Activated CD8-positive, alpha-beta memory T cell treated with anti-CD3 and anti-CD28 coated beads, Interleukin-2, amount 50 U/mL, for 48 hours (primary cell): ENCODE measurements at places on chromosomes 13 and 19.

GRCh38 chr13:30730526-30730925 is 4.8 kb upstream of the ALOX5AP start:
- no peak for DNase-seq

DNA sequence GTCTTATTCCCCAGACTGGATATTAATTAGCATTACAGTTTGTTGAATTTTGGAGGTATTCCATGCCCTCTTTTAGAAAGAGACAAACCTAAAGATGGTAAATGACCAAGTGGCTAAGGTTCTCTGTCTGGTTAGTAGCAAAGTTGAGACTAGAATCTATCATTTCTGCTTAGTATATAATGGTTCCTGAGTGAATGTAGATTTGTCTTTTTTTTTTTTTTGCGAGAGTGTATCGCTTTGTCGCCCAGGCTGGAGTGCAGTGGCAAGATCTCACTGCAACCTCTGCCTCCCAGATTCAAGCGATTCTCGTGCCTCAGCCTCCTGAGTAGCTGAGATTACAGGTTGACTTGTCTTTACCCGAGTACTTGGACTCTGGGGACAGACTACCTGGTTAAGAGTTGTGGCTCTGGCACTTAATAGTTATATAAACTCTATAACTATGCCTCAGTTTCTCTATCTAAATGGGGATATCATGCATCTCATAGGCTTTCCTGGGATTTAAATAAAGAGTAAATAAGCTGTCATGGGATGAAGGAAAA is 2.7 kb downstream of the NAA16 start:
- DNase-seq: no peak

DNA sequence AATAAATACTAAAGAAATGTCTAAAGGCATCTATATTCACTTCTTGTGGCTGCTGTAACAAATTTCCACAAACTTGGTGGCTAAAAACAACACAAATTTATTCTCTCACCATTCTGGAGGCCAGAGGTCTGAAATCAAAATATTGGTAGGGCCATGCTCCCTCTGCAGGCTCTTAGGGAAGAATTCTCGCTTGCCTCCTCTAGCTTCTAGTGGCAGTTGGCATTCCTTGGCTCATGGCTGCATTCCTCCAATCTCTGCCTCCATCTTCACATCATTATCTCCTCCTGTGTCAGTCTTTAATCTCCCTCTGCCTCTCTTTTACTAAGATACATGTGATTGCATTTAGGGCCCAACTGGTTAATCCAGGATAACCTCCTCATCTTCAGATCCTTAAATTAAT is 54.1 kb upstream of the RFXAP start:
- DNase-seq: no peak

DNA sequence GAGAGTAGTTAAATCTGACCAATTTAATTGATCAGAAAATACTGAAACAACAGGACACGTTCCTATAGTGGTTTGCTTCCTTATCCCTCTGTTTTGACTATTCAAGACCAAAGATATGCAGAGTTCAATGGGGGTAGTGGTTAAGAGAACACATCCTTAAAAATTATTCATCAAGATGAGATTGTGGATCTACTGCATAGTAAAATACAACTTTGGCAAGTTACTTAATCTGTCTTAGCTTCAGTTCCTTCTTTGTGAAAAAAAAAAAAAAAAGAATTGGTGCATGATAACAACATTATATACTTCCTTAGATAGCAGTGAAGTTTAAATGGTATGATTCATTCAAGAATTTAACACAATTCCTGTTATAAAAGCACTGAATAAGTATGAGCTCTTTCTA is 552.1 kb downstream of the DCT start:
- no peak for DNase-seq

DNA sequence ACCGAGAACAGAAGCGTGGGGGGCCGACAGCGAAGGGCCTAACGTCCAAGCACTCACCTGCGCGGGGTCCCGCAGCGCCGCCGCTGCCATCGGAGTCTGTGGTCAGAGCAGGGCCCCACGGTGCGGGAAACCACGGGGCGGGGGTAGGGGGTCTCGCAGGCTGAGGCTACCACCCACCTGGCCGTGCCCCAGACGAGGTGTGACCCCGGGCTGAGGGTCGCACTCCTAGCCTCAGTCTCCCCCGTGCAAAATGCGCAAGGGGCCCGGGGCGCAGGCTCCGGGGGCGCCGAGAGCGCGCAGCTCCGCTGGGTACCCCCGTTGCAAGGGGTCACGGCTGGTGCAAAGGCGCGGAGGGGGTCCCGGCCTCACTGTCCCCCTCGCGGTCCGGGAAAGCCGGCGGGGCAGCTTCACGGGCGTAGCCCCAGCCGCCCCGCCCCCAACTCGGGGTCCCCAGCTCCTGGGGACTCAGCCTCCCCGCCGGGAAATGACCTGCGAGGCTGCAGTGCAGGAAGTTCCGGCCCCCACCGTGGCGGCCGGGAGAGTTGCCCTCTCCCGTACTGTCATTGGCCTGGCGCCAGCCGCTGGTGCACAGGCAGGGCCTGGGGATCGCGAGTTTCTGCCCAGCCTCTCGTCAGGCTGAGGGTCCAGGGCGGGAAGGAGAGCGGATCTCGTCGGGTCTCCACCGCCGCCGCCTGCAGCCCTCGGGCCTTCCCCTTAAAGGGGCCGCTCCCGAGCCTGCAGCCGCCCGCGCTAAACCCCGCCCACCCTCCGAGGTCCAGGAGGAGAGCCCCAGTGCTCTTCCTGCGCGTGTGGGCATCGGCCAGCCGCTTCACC is at the start of gene ZNF792:
TSS of gene ZNF792 (minus strand) at position 657 of the 834 bp plus-strand sequence. CDS start at position 90, 567 bp downstream.
- DNase-seq: peak; percentile 81

DNA sequence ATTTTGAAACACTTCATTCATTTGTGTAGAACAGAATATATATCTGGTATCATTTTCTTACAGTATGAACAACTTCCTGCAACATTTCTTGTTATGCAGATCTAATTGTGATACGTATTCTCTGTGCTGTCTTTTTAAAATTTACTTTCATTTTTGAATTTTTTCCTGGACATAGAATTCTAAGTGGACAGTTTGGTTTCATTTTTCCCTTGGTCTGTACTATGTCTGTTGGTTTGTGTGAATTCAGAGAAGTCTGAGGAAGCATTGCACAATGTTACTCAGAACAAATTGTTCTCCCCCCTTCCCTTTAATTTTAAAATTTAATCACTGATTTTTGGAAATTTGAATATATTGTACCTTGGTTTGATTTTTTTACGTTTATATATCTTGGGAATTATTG is 352.5 kb upstream of the PCDH20 start:
- no peak for DNase-seq

DNA sequence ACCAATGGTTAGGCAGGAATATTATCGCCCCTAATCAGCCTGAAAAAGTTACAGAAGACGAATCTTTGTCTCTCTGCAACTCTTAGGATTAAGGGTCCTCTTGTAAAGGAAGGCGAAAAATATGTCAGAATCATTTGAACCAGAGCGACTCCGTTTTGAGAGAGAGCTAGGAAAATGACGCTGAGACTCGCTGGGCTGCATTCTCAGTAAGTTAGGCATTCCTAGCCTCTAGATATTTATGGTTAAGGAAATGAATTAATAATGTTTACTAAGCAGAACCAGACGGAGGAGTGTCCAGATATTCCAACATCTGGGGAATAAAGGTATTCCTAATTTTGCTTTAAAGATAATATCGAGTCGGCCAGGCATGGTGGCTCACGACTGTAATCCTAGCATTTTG is 755 bp upstream of the ZNF726 start:
- DNase-seq: no peak

GRCh38 chr13:62906896-62907295 is 1491.2 kb upstream of the PCDH20 start:
- DNase-seq: no peak

- DNase-seq: no peak
Measured at GRCh38 chr19:43534816-43535761, 2.1 kb downstream of the ZNF575 start.

DNA sequence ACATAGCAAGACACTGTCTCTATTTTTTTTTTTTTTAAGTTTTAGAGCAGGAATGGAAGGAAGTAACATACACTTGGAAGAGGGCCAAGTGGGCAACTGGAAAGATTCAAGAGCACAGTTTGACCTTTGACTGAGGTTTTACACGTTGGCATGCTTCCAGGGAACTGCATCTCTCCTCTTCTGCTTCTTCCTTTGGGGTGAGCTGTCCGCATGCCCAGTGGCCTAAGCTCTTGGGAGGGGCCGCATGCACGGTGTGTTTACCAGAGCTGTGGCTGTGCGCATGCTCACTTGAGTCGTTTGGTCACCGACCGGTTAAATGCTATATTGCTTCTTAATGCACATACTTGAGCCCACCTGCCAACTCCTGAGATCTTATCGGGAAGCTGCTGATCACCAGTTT is 727.7 kb downstream of the UQCRFS1 start:
- no peak for DNase-seq

- no peak for DNase-seq
Measured at GRCh38 chr13:22925881-22926747, 254.7 kb upstream of the SGCG start.

- DNase-seq: no peak
Measured at GRCh38 chr13:43433691-43434141, 353.1 kb downstream of the ENOX1 start.

- DNase-seq: no peak
Measured at GRCh38 chr13:19984430-19985218, 26.1 kb downstream of the ZMYM2 start.

DNA sequence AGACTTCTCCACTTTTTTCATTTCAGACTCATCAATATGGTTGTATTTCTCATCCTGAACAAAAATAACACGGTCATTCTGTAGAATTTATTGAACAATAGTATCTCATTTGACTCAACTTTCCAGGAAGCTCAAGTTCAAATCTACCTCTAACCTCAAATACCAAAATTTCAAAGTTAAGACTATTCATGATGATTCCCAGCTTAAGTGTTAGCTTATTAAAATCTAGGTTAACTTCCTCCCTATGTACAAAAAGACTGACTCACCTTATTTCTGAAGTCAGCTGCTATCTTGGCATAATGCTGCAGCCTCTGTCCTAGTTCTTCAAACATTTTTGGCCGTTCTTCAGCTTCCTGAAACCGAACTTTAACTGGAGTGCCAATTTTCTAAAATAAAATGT is 23.2 kb downstream of the HSPH1 start:
- no peak for DNase-seq

DNA sequence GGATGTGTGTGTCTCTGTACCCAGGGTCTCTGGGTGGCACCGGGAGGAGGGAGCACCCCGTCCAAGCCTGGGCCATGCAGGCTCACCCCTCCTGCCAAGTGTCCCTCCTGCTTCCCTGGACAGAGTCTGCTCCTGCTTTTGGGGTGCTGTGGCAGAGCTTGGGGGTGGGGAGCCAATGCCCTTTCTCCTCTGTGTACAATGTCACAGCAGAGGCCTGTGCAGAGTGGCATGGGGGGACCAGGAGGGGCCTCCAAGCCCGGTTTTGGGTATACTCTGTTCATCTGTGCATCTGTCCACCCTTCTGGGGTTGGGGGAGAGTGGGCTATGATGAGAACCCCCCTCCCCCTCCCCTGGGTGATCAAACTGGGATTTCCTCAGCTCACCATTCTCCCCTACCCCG is 33.5 kb downstream of the PDE4A start:
- DNase-seq: no peak

GRCh38 chr19:48487948-48488347 is 18.8 kb downstream of the CYTH2 start:
- no peak for DNase-seq

GRCh38 chr19:19274146-19274545 is 1.0 kb upstream of the TM6SF2 start:
- no peak for DNase-seq

GRCh38 chr13:50484472-50485113 is 358.9 kb downstream of the DLEU7 start:
- no peak for DNase-seq

DNA sequence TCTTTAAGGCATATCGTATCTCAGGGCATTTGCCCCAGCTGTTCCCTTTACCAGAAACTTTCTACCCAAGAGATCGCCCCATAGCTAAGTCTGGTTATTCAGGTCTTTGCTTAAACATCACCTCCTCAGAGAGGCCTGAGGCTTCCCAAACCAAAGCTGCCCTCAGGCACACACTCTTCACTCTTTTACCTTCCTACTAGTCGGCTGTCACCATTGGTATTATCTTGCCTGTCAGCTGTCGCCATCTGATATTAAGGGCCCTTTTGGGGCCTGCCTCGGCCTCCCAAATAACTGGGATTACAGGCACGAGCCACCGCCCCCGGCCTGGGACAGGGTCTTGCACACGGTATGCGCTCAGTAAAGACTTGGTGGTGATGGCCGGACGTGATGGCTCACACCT is 1.0 kb downstream of the GADD45GIP1 start:
- no peak for DNase-seq

DNA sequence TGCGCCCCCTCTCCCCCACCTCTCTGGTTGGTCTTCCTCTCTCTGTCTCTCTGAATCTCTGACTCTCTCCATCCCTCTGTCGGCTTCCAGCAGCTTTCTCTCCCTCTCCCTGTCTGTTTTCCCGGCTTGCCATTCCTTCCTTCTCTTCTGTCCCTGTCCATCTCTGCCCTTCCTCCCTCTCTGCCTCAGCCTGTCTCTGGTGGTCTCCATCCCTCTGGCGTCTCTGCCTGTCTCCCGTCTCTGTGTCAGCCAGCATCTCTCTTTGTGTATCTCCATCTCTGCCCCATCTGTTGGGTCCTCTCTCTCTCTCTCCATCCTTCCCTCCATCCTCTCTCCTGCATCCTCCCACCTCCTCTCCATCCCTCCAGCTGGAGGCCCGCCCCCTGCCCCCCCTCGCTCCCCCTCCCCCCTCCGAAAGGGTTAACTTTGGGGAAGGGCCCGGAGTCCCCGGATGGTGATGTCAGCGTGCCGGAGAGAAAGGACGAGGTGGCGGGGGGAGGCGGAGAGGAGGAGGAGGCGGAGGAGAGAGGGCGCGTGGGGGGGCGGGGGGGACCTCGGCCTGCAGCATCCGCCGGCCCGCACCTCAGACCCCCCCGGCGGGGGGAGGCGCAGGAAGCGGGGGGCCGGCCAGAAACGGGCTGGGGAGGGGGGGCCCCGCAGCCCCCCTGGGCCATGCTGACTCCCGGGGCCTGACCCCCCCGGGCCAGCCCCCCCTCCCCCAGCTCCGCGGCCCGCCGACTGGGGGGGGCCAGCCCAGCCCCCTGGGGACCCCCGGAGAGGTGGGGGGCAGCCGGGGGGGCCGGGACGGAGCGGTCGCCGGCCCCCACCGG is at the start of gene BRSK1:
TSS of gene BRSK1 (plus strand) at position 450 of the 830 bp plus-strand sequence. CDS start 446 bp downstream, outside the sequence.
- no peak for DNase-seq

GRCh38 chr13:62251734-62252133 is 836.1 kb upstream of the PCDH20 start:
- DNase-seq: no peak

DNA sequence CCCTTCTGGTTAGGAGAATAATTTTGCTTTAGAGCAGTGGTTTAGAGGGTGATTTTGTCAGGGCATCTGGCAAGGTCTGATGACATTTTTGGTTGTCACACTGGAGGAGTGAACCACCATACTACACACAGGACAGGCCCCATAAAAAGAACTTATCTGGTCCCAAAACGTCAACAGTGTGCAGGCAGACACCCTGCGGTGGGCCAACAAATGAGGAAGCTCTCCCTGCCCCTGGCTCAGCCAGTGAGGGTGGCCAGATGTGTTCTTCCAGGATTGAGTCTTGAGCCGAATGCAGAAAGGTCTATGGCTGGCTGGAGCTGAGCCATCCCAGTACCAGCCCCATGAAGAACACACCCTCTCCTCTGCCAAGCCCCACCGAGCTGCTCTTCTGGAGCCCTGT is 149.2 kb downstream of the MIPEP start:
- no peak for DNase-seq

GRCh38 chr19:55197528-55197927 is 11.8 kb downstream of the PTPRH start:
- DNase-seq: no peak
